ENCODE measurements at places on chromosomes 1 and 21. TPM values are rescaled to one million over a fixed set of nuclear protein-coding genes. Genes with fewer than 3 reads are reported as not detected.

- DNase-seq: no peak
These were observed 76.8 kb upstream of the SOX13 start for GRCh38 chr1:203996126-203996525.

DNA sequence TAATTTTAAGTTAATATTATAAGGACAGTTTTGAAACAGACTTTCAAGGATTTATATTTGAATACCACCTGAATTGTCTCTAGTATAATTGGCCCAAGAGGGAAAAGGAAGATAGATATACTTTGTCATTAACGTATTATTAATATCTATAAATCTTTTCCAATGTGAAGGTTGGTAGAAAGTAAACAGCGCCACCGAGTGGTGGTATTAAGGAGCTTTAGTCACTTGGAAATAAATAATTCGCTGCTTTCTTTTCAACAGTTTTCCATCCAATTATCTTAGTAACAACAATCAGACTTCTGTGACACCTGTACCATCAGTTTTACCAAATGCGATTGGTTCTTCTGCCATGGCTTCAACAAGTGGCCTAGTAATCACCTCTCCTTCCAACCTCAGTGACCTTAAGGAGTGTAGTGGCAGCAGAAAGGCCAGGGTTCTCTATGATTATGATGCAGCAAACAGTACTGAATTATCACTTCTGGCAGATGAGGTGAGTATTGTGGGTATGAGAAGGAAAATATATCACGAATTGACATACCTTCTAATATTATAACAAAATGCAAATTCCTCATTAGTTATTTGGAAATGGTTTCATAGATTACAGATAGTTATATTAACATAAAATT is 37.7 kb downstream of the SH3GLB1 start:
- no peak for DNase-seq

GRCh38 chr1:22962558-22962957 is 10.1 kb downstream of the LACTBL1 start:
- DNase-seq: no peak

GRCh38 chr1:201025571-201026002 is 2.1 kb upstream of the KIF21B start:
- no peak for DNase-seq

- no peak for DNase-seq
These were observed 87.9 kb upstream of the CD53 start for GRCh38 chr1:110785055-110785454.

GRCh38 chr1:87170931-87171598 is 157.6 kb upstream of the LMO4 start:
- no peak for DNase-seq

DNA sequence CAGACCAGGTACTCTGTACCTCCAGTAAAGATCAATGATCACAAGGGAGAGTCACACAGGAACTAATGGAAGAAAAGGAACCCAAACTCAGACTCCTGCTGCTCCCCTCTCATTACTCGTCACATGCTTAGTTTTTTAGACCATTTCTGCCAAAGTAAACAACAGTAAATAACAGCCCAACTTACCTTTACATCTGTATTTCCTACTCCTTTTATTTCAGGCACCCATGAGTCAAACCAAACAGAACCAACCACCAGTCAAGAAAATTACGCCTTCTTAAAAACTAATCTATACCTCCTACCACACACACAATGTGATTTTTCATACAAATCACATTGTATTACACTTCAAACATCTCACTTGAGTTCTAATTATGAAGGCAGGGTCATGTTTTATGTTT is 61.4 kb upstream of the HTR1D start:
- no peak for DNase-seq

DNA sequence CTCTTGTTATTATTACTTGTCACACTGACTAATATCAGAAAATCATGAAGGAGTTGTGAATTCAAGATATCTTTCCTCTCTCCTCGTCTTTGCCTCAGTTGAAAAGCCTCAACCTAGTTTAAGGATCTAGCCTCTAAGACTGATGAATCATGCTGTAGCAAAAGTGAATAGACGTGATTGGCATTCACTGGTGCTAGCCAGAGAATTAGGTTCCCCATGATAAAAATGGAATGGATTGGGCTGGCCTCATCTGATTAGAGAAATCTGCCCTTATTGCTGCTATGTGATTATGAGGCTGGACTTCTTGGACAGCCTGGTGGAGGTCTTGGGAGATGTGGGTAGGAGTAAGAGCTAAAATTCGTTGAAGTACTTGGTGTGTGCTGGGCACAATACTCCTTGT is 208.2 kb downstream of the BACH1 start:
- DNase-seq: no peak

DNA sequence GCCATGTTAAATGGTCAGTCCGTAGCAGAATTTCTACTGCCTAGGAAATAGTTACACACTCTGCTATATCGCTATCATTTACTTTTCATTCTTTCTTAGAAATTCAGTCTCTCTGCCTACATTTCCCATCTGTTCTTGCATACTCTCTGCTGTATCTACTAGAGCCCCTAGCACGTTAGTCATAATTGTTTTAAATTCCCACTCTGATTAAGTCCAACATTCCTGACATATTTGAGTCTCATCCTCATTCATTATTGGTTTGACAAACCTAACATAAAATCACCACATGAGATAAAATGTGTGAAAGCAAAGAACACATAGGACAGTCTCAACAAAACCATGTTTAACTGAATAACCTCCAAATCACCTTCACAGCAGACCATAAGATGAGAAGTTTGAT is 513.6 kb downstream of the PLPP3 start:
- no peak for DNase-seq

GRCh38 chr1:188426561-188426960 is 1597.8 kb downstream of the PLA2G4A start:
- no peak for DNase-seq

GRCh38 chr1:30779294-30780071 is 21.9 kb upstream of the LAPTM5 start:
- peak; percentile 92 for DNase-seq

DNA sequence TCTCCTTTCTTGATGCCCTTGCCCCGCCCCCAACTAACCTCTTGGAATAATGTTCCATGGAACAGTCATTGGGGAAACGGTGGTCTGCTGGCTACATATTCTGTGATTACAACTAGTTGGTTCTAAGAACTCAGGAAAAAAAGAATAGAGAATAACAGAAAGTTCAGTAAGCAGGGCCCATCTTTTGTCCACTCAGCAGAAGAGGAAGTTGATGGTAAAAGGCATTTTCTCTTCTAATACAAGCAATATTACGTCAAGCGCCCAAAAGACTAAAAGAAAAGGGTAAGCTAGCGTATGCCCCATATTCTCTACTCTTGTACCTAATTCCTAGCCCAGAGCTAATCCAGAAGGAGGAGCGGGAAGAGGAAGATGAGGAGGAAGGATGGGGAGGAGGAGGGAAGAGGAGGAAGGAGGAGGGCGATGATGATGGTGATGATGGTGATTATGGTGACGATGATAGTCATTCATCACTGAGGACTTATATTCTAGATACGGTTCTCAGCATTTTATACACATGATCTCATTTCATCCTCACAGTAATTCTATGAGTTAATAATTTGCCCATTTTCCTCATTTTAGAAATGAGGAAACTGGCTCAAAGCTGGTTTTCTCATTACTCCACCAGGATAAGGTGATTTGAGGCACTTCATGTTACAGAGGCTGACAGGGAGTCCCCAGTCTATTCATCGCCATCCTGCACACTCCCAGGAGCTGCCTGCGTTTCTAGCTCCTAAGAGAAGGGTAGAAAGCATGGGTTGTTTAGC is 76.6 kb upstream of the EFHD2 start:
- no peak for DNase-seq

DNA sequence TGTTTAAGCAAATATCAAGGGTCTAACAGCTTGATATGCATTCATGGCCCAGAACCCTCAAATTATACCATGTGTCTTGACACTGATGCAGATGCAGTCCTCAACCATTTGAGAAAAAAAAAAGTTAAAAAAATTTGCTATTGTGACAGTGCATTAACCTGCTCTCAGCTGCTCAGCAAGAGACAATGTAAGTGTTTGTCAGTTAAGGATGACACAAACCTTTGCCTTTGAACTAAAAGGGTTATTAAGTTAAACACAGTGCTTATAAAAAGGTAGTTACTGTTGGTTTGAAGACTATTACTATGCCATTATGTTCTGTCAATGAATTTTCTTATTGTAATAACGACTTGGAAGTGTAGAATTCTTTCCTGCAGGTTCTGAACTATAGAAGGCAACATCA is 655.6 kb upstream of the NEGR1 start:
- no peak for DNase-seq

GRCh38 chr1:183069562-183070216 is 46.5 kb downstream of the LAMC1 start:
- DNase-seq: no peak

GRCh38 chr21:41024746-41025254 is 143.2 kb upstream of the BACE2 start:
- DNase-seq: no peak

DNA sequence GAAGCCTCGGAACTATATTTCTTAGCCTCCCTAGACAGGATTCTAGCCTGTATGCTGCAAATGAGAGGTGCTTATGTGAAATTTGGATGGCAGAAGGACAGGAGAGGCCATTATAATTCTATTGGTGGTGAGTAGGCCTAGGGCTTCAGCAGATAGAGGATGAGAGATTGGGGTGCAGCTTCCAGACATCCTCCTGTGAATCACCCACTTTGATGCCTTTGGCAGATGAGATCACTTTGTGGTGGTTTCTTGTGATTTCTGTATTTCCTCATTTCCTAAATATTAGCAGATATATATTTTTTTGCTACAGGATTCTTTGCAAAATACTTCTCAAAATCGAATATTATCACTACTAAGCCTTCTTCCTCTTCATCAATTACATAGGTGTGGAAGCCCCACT is 37.3 kb downstream of the MFSD2A start:
- DNase-seq: no peak

DNA sequence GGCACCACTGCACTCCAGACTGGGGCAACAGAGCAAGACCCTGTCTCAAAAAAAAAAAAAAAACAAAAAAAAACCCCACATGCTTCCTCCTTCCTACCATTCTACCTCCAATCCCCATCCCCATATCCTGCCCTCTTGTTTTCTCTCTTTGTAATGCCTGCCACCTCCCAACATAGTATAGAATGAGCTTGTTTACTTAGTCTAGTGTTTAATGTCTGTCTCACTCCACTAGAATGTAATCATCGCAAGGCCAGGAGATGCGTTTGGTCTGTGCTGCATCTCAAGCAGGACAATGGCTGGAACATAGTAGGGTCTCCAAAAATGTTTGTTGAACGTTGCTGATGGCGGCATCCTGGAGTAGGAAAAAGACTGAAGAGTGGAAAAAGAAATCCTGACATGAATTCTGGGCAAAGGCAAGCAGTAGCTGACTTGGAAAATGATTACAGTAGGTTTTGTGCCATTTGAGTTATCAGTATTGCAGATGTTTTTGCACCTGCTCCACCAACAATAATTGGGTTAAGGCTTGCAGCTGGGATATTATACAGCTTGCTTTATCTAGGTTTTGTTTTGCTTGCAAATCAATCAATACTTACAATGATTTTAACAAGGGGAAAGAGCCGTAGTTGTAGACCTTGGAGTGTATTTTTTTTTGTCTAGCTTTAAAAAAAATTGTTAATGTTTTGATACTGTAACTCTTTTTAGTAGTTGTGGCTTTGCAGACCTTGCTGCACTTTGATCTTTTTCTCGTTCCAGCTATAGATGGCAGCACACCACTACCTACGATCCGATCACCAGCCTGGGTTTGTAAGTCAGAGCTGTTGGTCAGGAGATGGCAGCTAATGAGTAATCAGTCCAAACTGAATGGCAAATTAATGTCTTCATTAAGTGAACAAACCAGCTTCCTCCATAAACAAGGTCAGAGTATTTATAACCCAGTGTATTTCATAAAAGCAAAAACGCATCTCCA is 62.4 kb downstream of the BACH1 start:
- no peak for DNase-seq

DNA sequence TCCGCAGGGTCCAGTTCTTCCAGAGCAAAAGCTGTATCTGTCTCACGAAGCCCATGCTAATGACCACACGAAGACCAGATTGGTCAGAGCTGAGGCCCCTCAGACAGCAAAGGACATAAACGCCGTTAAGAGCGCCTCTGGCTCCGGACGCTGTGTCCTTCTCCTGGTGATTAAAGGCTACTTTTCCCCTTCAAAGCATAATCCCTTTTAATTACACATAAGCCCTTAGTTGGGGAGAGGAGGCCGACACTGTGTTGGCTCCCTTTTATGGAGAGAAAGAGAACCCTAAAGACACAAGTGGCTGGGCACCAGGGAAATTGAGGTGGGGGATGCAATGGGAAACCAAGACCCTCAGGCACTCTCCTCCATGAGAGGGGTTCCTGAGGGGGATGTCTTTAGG is at the start of gene ABCA4:
TSS of gene ABCA4 (minus strand) at position 158 of the 400 bp plus-strand sequence. CDS start at position 55, 103 bp downstream.
- no peak for DNase-seq

- DNase-seq: no peak
These were observed 12.9 kb downstream of the SNX27 start for GRCh38 chr1:151624783-151625182.

- DNase-seq: no peak
These were observed 57.1 kb upstream of the ADAM30 start for GRCh38 chr1:119953266-119953998.

DNA sequence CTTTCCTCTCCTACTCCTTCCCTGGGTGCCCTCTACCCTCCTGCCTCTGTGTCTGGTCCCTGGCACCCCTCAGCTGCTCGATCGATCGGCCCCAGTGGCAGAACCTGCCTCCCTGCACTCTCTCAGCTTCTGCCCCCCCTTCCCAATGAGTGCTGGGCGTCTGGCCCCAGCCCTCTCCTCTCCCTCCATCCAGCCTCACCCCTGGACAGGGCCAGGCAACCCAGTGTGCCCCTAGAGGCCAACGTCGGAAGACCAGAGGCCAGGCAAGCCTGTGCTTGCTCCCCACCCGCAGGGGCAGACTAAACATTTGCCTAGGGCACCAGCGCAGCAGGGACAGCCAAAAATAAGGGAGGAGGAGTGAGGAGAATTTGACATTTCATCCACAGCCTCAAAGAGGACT is 43.5 kb downstream of the LGR6 start:
- DNase-seq: peak; percentile 65

GRCh38 chr1:1797731-1798341 is 19.6 kb upstream of the NADK start:
- no peak for DNase-seq

DNA sequence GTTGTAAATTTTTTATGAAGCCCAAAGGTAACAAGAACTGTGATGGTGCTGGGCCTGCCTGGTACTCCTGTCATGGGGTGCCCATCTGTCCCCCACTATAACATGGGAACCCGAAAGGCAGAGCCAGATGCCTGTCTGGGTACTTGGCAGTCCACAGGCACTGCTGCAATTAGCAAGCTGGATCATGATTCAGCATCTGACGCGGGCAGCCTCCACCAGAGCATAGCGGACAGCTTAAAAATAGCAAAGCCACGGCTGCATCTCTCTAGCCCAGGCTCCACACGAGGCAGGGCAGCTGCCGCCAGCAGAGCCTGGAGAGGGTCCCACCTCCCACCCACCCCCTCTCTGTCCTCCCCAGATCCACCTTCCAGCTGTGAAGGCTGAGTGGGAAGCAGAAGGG is 22.9 kb downstream of the SUSD4 start:
- no peak for DNase-seq

GRCh38 chr1:7455796-7456721 is 315.0 kb upstream of the VAMP3 start:
- DNase-seq: no peak

Gene DUSP23
- total RNA-seq: 71.1 TPM

Gene ERVH48-1
- total RNA-seq: not detected

Gene S100A7
- not detected for total RNA-seq

Gene ADORA3
- total RNA-seq: 9.3 TPM

Gene CNKSR1
- 21.6 TPM for total RNA-seq

Gene BOLA1
- total RNA-seq: 16.5 TPM

Data from upper lobe of right lung (tissue), 1 donor.